ENCODE measurements at places on chromosomes 5 and 9.
A peak's percentile ranks its signal among the peaks of the same experiment; 100 is the strongest.

GRCh38 chr9:77403239-77403638 is 225.9 kb downstream of the VPS13A start:
- no peak for DNase-seq

DNA sequence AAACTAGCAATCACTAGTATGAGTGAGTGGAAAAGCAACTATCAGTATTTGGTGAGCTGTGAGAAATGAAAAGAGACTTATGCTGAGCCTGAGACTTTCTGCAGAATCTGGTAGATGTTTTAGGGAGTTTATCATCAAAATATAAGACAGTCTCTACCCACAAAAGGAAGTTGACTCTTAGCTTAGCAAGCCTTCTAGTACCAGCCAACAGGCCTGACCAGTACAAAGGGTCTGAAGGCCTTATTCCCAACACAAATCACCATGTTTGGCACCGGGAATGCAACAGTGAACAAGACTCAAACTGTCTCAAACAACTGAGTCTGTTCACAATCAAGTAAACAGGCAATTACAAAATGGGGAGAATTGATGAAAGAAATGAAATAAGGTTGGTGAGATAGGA is 244.4 kb downstream of the CWC27 start:
- no peak for DNase-seq

- DNase-seq: no peak
These were observed 50.8 kb downstream of the HMGCR start for GRCh38 chr5:75387806-75388205.

GRCh38 chr9:20642045-20642444 is 19.7 kb upstream of the MLLT3 start:
- no peak for DNase-seq

- no peak for DNase-seq
These were observed 628 bp downstream of the PPP2R2B start for GRCh38 chr5:146877783-146878475.

DNA sequence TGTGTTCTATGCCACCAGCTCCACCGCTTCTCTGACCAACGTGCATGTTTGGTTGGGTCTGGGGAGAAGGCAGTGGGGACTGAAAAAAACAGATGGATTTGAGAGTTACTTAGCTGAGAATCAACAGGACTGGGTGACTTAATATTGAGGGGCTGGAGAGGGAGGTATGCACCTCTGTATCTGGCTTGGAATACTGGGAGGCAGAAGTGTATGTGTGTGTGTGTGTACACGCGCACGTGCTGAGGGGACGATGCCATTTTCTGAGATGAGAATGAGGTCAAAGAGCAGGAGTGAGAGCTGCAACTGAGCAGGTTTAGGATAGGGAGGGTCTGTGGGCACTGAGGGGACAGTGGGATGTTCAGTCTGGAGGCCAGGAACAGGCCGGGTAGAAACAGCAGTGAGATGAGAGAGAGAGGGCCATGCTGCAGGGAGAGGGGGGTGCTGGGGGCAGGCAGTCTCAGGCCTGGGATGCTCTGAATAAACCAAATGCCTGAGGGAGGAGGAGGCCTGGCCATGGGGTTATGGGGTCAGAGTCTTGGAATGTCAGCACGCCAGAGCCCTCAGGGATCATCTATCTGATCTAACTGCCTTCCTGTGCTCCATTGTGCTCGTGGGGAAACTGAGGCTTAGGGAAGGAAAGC is 14.0 kb downstream of the PDGFRB start:
- no peak for DNase-seq

DNA sequence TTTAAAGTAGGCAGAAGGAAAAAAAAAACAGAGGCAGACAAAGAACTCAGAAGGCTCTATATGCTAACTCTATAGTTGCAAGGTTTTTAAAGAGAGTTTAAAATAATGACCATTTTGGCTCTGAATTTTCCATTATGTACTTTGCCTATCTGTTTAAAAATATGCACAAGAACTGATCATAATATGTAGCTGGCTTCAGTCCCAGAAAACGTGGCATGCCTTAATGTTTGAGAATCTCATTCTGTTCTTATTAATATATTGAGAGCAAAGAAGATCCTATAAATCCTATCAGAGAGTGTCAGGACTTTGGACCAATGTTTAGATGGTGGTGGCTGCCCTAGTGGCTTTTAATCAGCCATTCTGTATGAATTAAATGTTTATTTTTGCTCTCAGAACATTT is 121.5 kb downstream of the JMY start:
- DNase-seq: no peak

DNA sequence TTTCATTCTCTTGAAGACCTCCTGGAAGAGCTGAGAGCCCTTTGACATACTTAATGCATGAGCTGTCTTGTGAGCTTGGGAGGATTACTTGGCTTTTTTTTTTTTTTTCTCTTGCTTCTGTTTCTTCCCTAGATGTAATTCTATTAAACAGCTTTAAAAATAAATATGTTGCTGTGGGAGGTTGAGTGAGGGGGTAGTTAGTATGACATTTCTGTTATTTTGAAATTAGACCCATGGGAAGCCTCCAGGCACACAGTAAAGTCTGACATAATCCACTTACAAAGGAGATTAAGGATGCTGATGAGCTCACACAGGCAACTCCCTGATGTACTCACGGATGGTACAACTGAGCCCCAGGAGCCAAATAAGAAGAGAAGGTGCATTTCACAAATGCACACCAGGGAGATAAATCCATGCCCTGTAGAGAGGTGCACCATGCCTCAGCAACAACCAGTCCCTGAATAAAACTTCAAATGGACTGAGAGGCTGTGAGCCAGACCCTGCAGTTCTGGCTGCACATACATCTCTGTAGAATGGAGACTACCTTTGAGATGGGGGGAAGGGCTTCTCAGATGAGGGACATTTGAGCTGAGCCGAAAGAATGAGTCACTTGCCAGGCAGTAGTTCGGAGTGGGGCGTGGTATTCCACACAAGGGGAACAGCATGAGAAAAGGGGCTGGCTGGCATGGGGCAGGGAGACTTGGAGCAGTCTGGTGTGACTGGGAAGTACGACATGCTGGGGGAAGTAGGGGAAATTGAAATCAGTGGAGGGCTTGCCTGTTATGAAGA is 68.7 kb downstream of the ACTL7B start:
- DNase-seq: no peak

GRCh38 chr9:76215066-76215465 is 179.2 kb downstream of the RFK start:
- DNase-seq: no peak

- no peak for DNase-seq
These were observed 201.2 kb downstream of the TARS1 start for GRCh38 chr5:33641744-33642505.

- DNase-seq: peak; percentile 12
These were observed 51.2 kb downstream of the INVS start for GRCh38 chr9:100150214-100150613.

- no peak for DNase-seq
These were observed 96.7 kb downstream of the CAVIN4 start for GRCh38 chr9:100674419-100675122.

GRCh38 chr9:5553211-5553610 is 42.9 kb downstream of the PDCD1LG2 start:
- no peak for DNase-seq

- no peak for DNase-seq
These were observed 11.8 kb downstream of the DEPDC1B start for GRCh38 chr5:60687927-60688720.

GRCh38 chr5:67194166-67194565 is 2.4 kb downstream of the CD180 start:
- no peak for DNase-seq

DNA sequence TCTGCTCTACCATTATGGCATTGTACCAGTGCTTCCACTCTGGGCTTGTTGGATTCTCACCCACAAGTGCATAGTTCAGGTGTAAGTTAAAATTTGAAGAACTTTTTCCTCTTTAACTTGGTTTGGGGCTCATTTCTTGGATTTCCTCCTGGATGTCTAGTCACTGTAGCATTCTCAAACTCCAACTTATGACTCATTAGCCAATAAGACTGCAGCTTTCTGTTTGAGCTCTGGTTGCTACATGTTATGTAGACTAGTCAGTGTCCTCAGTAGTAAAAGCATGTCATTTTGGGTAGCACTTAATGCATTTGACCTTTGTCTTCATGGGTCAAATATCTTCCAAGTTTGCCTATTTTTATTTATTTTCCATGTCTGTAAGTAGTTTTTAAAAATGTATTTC is 790.8 kb downstream of the BRINP1 start:
- no peak for DNase-seq
